ENCODE measurements at places on chromosomes 11 and 22.

- peaks cover 21% of the 10 kb centered on the region for H3K4me1 ChIP-seq
- peaks cover 34% of the 10 kb centered on the region for H3K27me3 ChIP-seq
- no peak overlapping the region for H3K4me3 ChIP-seq
- DNase-seq, result no peak
- H3K36me3 ChIP-seq, result no peaks in the 10 kb centered on the region
Observed at GRCh38 chr11:11993839-11994238, 14.6 kb downstream of the DKK3 start.

- no peaks in the 10 kb centered on the region for H3K4me1 ChIP-seq
- H3K27ac ChIP-seq, result no peak overlapping the region
- no peak overlapping the region for H3K4me3 ChIP-seq
- DNase-seq, result no peak
- peaks cover 29% of the 10 kb centered on the region for H3K27me3 ChIP-seq
Observed at GRCh38 chr11:107259811-107260221, 197.8 kb downstream of the CWF19L2 start.

DNA sequence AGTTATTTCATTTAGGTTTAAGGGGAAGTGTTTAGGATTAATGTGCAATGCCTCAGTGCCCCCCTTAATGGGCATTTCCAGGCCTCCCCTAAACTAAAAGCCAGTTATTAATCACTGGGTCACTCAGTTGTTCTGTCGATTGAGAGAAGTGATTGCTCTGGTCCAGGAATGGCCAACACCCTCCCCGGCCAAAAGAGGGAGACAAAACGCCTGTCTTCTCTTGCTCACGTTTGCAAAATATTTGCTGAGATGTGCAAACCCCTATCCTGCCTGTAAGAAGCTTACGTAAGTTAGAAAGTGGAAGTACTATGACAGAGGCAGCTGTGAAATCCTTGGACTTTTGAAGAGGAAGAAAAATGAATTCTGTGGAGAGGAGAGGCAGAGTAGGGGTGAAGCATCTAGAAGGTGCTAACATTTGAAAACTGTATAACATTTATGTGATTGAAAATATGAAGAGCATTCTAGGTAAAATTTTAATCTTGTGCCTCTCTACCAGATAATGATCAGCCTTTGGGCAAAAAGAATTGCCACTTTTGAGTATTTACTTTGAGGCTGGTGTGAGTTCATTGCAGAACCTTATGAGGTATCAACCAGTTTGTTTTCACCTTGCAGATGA lies 37.7 kb downstream of the NTM start:
- H3K4me3 ChIP-seq, result no peak overlapping the region
- H3K36me3 ChIP-seq, result no peaks in the 10 kb centered on the region
- no peaks in the 10 kb centered on the region for H3K4me1 ChIP-seq

DNA sequence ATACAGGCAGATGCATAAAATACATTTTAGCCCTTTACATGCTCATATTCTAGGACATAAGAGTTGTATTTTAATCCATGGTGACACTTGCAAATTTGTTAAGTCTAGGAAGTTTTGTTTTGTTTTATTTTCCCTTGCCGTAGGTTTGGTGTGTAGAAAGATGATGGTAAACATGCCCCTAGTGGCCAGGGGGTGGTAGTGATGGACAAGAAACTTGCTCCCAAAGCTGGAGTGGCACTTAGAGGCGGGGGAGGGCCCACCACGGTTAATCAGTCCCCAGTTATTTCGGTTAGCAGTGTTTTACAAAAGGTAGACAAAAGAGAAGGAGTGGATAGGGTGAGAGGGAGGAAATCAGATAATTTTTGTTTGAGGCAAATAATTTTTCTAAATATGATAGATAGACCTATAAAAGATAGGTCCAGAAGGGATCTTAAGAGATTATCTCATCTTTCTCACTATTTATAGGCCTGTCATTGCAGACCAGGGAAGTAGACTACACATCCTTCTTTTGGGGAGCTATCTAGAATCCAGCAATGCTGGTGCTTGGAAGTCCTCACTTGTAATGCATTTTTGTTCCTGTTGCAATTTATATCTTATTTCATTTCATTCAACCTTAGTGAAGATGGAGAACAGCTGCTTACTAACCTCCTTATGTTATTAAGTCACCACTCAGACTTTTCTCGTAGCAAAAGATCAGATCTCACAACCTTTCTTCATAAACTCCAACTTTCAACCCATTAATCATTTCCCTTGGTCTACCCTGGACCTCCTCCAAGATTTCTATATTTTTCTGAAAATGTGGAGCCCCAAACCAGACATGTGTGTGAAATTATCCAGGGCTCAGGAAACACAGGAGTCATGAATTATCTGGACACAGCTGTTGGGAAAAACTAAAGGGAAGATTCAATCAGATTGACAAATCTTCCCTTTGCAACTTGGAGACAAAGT lies 5.9 kb upstream of the BDNF start:
- no peak for DNase-seq
- H3K4me1 ChIP-seq, result peaks cover 7% of the 10 kb centered on the region
- no peak overlapping the region for H3K27ac ChIP-seq
- H3K36me3 ChIP-seq, result no peaks in the 10 kb centered on the region

DNA sequence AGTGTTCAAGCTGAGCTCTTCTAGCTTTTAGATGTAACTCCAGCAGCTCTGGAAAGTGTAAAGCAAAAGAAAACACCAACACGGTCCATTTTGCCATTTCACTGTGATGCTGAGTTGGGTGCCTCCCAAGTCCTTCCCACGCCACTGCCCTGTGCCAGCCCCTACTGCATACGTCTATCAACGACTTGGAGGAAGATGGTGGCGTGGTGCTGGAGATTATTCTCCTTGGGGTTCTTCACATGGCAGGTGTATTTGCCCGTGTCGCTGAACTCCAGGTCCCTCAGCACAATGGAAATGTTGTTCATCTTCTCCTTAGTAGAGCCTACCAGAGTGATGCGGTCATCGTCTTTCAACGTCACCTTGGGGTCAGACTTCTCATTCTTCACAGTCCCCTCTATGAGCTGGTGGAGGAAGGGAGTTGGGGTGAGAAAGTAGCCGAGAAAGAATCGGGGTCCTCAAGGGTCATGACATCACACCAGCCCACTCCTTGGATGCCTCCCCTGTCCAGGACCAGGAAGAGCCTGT lies 8.9 kb downstream of the SCN4B start:
- peaks cover 73% of the 10 kb centered on the region for H3K27me3 ChIP-seq
- H3K27ac ChIP-seq, result no peak overlapping the region
- H3K4me1 ChIP-seq, result peaks cover 9% of the 10 kb centered on the region
- no peaks in the 10 kb centered on the region for H3K36me3 ChIP-seq

- no peak for DNase-seq
- no peak overlapping the region for H3K4me3 ChIP-seq
- H3K4me1 ChIP-seq, result no peaks in the 10 kb centered on the region
- H3K27ac ChIP-seq, result no peak overlapping the region
- H3K27me3 ChIP-seq, result no peaks in the 10 kb centered on the region
Observed at GRCh38 chr11:58629857-58630256, 7.4 kb downstream of the CNTF start.
